GM13977 (cell line): ENCODE measurements at places on chromosomes 5 and 9.

DNA sequence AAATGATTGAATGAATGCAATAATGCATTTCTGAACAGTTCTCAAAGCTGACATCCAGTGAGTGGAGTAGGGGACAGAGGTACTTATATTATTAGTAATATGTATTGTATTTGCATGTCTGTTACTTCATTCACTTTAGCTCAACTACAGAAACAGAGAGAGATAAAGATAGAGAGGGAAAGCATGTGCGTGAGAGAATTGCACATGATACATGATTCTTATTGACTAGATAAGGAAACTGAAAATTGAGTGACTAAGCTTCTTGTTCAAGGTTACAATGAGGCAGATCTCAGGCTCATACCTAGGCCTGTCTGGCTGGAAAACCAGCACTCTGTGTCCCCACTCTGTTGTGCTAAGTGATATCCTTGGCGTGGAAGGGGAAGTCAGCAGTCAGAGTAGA is 337.7 kb upstream of the KLF4 start:
- DNase-seq: peak; percentile 25

- DNase-seq: no peak
These were observed 15.1 kb downstream of the HNRNPK start for GRCh38 chr9:83964973-83965349.

- no peak for DNase-seq
These were observed 527.7 kb upstream of the WWC1 start for GRCh38 chr5:167763772-167764171.

GRCh38 chr5:142654578-142655058 is 31.3 kb downstream of the FGF1 start:
- DNase-seq: no peak
